ENCODE measurements at places on chromosomes 16 and 17.

GRCh38 chr17:36641877-36642845 is 40.8 kb downstream of the MRM1 start:
- no peak for DNase-seq
- H3K27me3 ChIP-seq: peaks cover 91% of the 10 kb centered on the region
- H3K4me3 ChIP-seq: no peak overlapping the region

- no peaks in the 10 kb centered on the region for H3K27me3 ChIP-seq
- no peaks in the 10 kb centered on the region for H3K36me3 ChIP-seq
- no peak overlapping the region for H3K27ac ChIP-seq
- DNase-seq: no peak
These were observed 12.6 kb upstream of the RPRML start for GRCh38 chr17:46991617-46992016.

- H3K36me3 ChIP-seq: no peaks in the 10 kb centered on the region
- H3K4me1 ChIP-seq: no peaks in the 10 kb centered on the region
- H3K4me3 ChIP-seq: no peak overlapping the region
- no peak overlapping the region for H3K27ac ChIP-seq
- H3K27me3 ChIP-seq: no peaks in the 10 kb centered on the region
These were observed 45.4 kb upstream of the BRD7 start for GRCh38 chr16:50414152-50414551.

GRCh38 chr16:24671455-24671954 is 57.9 kb upstream of the TNRC6A start:
- H3K36me3 ChIP-seq: no peaks in the 10 kb centered on the region
- H3K27ac ChIP-seq: no peak overlapping the region
- peaks cover 3% of the 10 kb centered on the region for H3K27me3 ChIP-seq
- peaks cover 14% of the 10 kb centered on the region for H3K4me1 ChIP-seq

DNA sequence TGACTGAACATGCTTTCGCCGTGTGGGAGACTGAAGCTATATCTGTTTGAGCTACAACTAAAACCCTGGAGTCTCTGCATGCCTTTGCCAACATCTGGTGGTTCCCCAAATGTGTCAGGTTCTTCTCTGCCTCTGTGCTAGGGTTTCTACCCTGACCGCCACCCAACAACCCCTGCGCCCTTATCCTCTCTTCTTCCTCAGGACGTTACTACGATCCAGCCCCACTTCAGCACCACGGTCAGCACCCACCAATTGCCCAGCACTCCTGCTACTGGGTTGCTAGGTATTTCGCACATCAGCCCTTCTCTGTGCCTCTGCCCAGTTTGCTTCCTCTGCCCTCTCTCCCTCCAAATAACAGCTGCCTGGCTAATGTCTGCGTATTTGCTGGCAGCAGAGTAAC is 106.3 kb upstream of the HSBP1 start:
- H3K36me3 ChIP-seq: no peaks in the 10 kb centered on the region
- H3K27ac ChIP-seq: no peak overlapping the region
- peak; percentile 77 for DNase-seq
- no peaks in the 10 kb centered on the region for H3K27me3 ChIP-seq
- peaks cover 4% of the 10 kb centered on the region for H3K4me1 ChIP-seq

DNA sequence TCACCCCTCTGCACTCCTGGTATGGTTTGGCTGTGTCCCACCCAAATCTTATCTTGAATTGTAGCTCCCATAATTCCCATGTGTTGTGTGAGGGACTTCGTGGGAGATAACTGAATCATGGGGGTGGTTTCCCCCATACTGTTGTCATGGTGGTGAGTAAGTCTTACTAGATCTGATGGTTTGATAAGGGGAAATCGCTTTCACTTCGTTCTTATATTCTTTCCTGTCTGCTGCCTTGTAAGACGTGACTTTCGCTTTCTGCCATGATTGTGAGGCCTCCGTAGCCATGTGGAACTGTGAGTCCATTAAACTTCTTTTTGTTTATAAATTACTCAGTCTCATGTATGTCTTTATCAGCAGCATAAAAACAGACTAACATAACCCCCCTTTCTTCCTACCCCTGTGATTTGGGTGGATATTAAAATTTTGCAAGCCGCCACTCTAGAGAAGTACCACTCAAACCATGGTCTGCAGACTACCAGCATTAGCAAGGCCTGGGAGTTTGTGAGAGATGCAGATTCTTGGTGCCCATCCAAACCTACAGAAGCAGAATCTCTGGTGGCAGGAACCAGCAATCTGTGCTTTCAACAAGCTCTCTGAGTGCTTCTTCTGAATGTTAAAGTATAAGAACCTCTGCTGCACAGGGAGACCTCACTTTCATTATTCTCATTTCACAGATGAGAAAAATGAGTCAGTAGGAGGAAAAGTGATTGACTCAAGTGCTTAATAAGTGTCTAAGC is 999.5 kb upstream of the EEF2KMT start:
- no peaks in the 10 kb centered on the region for H3K27me3 ChIP-seq
- DNase-seq: no peak
- no peak overlapping the region for H3K4me3 ChIP-seq
- H3K4me1 ChIP-seq: no peaks in the 10 kb centered on the region
- H3K36me3 ChIP-seq: no peaks in the 10 kb centered on the region

- H3K27ac ChIP-seq: peak overlapping the region; percentile 95
- H3K36me3 ChIP-seq: no peaks in the 10 kb centered on the region
- peaks cover 23% of the 10 kb centered on the region for H3K4me1 ChIP-seq
These were observed 1.1 kb downstream of the HSD17B1 start for GRCh38 chr17:42553866-42554249.

DNA sequence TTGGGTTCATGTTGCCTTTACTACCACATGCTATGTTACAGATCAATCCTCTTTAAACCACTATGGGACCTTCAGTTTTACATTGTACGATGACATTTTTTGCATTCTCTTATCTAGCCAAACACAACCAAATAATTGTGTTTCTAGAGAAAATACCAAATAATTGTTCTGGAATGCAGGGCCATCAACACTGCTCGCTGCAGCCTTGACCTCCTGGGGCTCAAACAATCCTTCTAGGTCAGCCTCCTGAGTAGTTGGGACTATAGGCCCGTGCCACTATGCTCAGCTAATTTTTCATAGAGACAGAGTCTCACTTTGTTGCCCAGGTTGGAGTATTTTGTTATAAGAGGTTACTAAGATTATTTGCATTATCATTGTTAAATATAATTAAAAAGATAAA is 237.5 kb upstream of the PMFBP1 start:
- no peaks in the 10 kb centered on the region for H3K36me3 ChIP-seq
- DNase-seq: no peak
- H3K4me3 ChIP-seq: no peak overlapping the region

- peaks cover 16% of the 10 kb centered on the region for H3K27me3 ChIP-seq
- H3K36me3 ChIP-seq: peaks cover 30% of the 10 kb centered on the region
- peak overlapping the region; percentile 11 for H3K4me3 ChIP-seq
- peak; percentile 69 for DNase-seq
- peaks cover 51% of the 10 kb centered on the region for H3K4me1 ChIP-seq
These were observed 5.2 kb downstream of the AXIN2 start for GRCh38 chr17:65556014-65556909.

DNA sequence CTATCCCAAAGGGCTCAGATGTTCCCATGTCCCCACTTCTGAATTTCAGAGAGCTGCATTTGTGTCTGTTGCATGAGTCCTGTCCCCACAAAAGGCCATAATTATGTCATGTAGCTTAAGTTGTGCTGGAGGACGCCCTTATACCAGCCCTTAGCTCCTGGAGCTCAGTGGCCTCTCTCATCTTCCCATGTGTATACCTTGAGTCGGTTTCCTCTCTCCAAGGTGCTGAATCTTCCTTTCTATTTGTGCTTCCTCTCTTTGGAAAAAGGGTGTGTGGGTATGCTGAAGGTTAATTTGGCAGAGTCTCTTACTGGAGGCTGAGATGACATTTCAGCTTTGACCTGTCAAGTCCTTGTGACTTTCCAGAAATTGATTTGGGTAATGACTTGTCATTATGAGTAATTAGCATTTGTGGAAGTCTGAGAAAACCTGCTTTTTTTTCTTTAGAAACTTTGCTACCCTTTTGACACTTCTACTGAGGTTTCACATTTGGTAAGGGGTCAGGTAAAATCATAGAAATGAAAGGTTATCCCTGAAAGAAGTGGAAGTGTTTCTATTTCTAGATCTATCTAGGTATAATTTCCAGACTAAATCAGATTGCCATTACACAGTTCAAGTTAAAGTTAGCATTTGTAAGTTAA is 185.4 kb downstream of the ABCC12 start:
- H3K27ac ChIP-seq: no peak overlapping the region
- H3K4me3 ChIP-seq: no peak overlapping the region
- no peaks in the 10 kb centered on the region for H3K4me1 ChIP-seq
- no peaks in the 10 kb centered on the region for H3K27me3 ChIP-seq
- DNase-seq: peak; percentile 45
- no peaks in the 10 kb centered on the region for H3K36me3 ChIP-seq

DNA sequence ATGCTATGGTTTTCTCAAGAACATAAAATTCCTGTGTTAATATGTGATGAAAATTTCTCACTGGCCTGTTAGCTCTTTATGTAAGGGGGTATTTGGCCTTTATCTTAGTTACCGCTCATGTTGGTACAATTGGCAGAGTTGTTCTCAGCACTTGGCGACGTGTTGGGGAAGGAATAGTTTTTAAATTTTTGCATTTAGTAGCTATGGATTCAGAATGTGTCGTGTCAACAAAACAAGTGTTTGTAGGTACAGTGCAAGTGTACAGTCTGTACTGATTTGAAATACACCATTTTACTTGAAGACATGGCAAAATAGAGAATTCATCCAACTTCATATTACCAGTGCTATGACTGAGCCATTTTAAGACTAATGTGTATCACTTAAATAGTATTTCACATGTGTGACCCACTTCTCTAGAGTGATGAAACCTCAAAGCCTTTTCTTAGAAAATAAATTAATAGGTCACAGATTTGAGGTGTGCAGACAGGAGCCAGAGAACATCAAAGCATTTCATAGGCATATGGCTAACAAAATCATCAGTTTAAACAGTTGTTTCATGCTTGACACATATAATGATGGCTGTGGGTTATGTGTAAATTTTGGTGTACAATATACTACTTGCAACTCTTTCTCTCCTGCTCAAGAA is 150.8 kb downstream of the PHKB start:
- H3K27ac ChIP-seq: no peak overlapping the region
- H3K4me1 ChIP-seq: no peaks in the 10 kb centered on the region
- H3K36me3 ChIP-seq: peaks cover 2% of the 10 kb centered on the region
- no peak for DNase-seq
- H3K27me3 ChIP-seq: no peaks in the 10 kb centered on the region

DNA sequence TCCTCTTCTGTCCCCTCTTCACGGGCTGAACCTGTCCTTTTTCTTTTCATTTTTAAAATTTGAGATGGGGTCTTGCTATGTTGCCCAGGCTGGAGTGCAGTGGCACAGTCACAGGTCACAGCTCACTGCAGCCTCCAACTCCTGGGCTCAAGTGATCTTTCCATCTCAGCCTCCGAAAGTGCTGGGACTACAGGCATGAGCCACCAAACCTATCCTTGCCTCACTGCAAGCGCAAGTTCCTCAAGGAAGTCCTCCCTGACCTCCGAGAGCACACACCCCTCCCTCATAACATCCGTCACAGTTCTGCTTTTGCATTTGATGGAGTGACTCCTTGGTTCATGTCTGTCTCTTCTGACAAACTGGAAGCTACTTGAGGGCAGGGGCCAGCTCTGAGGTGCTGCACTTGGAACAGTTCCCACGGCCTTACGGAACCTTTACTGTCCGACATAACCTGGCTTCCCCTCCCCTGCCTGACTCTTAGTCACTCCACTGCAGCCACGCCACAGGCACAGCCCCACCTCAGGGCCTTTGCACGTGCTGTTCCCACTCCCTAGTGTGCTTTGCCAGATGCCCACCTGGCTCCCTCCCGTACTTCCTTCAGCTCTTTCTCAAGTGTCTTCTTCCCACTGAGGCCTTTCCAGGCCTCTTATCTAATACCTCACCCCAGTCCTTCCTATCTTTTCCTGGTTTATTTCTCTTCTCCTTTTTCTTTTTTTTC is 4.4 kb downstream of the TBX6 start:
- DNase-seq: peak; percentile 49
- H3K4me3 ChIP-seq: no peak overlapping the region
- H3K27ac ChIP-seq: no peak overlapping the region
- no peaks in the 10 kb centered on the region for H3K27me3 ChIP-seq
- peaks cover 42% of the 10 kb centered on the region for H3K36me3 ChIP-seq

DNA sequence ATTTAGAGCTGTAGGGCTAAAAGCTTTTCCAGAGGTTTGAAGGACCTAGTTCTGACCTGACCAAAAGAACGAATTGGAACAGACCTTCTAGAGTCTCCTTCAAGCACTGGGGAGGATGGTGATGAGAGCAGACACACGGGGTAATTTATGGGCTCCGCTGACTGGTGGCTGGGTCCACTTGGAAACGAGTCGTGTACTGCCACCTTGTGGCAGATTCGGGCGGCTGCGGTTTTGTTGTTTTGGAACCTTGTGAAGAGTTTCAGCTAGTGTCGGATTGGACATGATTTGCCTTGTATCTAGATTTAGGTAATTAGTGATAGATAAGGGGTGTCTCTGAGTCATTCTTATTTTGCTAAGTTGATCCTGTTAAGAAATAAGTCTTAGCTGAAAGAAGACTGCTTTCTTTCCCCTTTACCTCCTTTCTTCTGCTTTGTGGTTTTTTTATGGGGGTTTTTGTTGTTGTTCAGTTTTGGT is 98.9 kb downstream of the AATF start:
- peaks cover 18% of the 10 kb centered on the region for H3K36me3 ChIP-seq
- peak; percentile 84 for DNase-seq
- H3K4me3 ChIP-seq: no peak overlapping the region
- no peak overlapping the region for H3K27ac ChIP-seq
- no peaks in the 10 kb centered on the region for H3K27me3 ChIP-seq
- peaks cover 7% of the 10 kb centered on the region for H3K4me1 ChIP-seq

DNA sequence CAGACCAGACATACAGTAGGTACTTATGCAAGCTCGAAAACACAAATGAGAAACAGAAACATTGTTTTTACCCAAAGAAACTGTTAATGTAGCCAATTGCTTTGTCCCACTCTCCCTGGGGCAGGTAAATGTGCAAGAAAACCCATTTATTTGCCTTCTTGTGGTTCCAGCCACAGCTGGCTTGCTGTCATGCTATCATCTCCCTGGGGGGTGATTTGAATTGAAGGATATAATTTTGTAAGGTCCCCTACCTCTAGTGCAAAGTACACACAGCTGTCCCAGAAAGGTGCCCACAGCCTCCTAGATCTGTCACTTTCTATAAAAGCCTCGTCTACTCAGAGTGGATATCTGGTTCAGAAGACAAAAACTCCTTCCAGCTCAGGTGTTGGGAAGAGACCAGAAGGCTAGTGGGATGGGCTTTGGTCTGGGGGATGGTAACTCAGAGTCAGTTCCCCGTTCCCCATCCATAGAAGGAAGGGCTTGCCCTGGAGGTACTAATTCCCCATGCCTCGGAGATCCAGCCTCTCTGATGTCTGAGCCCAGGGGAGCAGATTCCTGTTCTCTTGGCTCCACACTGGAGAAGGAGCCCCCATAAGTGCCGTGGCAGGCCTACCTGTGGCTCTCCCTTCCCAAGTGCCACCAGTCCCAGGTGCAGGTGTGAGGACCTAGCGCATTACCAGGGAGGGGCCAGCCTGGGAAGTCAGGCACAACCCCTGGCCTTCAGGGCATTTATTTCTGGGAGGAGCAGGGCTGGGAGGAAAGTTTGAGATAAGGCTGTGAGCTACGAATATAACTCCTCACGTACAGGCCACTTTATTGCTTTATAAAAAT is 2.4 kb upstream of the PRR15L start:
- no peak overlapping the region for H3K4me3 ChIP-seq
- H3K4me1 ChIP-seq: peaks cover 5% of the 10 kb centered on the region

All from muscle of leg (tissue), 16 donors.